Left colon (tissue), 2 donors: ENCODE measurements at places on chromosomes 7 and 10.
A peak's percentile ranks its signal among the peaks of the same experiment; 100 is the strongest.

DNA sequence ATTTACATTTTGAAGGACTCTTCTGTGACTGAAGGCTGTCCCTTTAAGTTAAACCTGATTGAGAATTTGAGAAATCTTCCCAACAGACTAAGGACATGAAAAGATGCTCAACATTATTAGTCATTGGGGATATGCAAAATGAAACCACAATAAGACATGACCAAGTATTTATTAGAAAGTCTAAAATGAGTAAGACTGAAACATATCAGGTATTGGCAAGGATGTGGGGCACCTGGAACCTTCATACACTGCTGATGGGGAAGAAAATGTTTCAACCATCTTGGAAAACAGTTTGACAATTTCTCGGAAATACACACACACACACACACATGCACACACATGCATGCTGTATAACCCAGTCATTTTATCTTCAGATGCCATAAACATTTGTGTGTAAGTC lies 132.1 kb upstream of the CDK6 start:
- no peak for DNase-seq

DNA sequence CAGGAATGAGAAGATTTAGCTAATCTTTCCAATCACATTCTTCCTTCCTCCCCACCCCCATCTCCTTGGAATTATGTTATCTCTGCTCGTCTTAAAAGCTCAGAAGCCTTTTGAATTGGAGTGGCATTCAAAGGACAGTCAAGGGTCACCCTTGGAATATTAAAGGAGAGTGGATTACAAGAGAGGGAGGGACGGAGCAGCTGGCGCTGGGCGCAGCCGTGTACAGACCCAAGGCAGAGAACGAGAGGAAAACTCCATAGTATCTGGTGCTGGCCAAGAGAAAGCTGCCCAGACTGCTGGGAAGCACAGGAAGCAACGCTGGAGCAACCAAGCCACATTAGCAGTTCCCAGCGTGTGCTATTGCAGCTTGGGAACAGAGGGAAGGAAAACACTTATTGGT lies 95.7 kb downstream of the POU6F2 start:
- DNase-seq: no peak

DNA sequence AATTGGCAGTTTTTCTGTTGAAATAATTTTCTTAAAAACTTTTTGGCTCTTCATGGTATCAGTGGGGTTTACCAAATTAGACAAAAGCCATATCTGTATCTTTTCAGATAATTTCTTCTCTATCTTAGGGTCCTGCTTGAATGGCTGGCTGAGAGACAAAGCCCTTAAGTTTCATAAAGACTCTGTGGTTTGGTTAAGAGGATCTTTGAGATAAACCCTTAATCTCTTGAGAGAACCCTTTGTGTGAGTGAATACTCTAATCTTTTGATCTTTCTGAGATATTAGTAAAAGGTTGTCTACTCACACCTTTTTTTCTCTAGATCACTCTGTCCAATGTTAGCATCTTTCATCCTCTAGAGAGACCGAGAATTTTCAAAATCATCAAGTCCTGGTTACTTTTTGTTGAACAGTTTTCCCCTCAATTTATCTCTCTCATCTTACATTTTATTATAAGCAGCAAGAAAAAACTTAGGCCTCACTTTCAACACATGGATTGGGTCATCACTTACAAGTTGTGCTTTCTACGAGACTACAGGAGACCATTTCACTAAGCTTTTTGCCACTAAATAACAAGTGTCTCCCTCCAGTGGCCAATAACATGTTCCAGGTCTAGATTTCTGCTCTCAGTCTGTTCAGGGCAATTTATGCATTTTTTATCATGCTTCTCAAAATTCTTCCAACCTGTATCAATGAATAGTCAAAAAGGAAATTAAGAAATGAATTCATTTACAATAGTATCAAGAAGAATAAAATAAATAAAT lies 28.4 kb downstream of the DNAJC9 start:
- DNase-seq: no peak

GRCh38 chr7:41942468-41943093 lies 239.7 kb upstream of the INHBA start:
- DNase-seq: peak; percentile 41

DNA sequence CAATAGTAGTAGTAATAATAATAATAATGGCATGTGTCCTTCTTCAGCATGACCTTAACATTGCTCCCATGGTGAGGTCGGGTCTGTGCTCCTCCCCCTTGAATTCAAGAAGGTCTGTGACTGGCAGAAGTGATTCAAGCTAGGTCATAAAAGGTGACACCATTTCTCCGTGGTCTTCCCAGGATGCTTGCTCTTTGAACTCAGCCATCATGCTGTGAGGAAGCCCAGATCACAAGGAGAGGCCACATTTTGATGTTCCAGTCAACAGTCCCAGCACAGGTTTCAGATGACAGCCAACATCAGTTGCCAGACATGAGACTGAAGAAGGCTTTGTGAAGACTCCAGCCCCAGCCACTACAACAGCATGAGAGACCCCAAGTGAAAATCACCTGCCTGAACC lies 83.9 kb downstream of the SEPTIN14 start:
- DNase-seq: no peak

DNA sequence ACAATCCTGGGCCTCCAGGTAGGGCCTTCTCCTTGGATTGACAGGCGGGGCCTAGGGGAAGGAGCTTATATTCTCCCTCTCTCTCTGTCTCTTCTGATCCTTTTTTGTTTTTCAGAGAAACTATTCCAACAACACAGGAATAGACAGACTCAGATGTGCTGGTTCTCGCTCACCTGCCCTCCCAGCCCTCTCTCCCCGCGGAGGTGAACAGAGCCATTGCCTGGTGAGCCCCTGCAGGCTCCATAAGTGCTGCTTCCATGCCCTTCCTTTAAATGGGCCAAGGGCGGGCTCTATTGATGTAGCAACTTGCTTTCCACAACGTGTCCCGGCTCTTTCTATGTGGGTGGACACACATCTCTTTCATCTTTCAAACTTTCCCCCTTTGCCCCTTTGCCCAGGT lies 47.2 kb upstream of the IGFBP3 start:
- no peak for DNase-seq

GRCh38 chr10:29949411-29950011 lies 109.9 kb downstream of the JCAD start:
- no peak for DNase-seq

DNA sequence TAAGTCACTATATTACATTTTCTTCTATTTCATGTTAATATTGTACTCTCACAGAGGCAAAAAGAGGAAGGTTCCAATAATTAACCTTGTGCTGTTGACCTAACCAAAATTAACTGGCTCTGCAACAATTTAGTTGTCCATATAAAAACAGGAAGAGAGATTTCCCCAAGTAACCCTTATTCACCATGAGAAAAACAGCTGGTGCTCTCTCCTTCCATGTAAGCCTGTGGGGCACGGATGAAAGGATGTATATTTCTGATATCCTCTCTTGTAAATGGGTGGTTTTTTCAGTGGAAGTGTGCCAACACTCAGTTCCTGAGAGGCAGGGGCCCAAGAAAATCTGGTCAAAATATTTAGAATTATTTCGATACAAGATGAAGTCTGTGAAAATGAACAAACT lies 358.1 kb downstream of the CRPPA start:
- no peak for DNase-seq

GRCh38 chr10:76430061-76430645 lies 998.7 kb downstream of the LRMDA start:
- DNase-seq: no peak

DNA sequence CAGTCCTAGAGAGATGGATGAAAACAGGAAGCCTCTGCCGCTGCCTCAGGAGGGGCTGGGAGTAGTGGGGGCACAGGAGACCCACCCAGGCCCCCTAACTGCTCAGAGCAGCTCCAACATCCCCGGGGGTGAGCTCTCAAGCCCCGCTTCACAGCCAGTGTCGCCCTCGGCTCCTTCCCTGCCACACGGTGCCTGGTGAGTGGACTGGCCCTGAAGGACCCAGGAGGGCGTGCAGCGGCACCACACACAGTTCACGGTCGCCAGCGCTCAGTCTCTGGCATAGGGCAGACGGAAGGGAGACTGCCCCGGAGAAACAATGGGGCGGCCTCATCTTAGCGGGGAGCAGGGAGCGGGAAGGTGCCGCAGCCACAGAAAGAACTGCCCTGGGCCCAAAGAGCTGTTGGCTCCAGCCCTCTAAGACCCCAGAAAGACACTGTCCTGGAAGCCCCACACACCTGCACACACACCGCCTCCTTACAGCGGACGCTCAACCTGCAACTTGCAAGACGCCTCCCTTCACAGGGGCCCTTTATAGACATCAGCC lies 1.2 kb downstream of the CLDN15 start:
- DNase-seq: no peak

GRCh38 chr10:62619413-62619738 lies 185.1 kb upstream of the ADO start:
- DNase-seq: no peak

DNA sequence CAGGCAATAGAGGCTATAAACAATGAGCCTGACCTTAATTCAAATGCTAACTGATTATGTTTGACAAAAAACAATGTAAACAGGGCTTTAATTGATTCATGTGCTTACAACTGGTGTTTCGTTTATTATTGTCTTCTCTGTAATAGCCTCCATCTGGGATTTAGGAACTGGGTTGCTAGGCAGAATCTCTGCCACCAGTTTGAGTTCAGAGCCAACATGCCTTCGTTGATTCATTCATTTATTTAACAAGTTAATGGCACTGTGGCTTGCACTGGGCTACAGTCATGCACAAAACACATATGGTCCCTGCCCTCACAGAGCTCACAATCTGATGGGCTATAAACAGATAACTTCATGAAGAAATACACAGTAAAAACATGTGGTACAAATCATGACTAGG lies 19.6 kb upstream of the CDHR3 start:
- no peak for DNase-seq

DNA sequence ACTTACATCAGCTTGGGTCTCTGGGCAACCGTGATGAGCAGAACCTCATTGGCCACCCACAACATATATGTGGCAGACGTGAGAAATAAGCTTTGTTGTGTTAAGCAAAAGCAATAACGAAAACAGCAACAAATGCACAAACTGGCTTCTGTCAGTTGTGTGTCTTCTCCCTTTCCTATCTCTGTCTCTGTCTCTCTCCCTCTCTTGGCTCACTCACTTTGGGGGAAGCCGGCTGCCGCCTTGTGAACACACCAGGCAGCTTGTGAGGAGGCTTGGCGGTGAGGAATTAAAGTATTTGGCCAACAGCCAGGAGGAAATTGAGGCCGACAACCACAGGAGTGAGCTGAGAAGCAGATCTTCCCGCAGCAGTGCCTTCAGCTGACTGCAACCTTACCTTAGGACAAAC lies 21.9 kb upstream of the CDCA7L start:
- no peak for DNase-seq

GRCh38 chr10:96642973-96643372 lies 56.2 kb upstream of the TM9SF3 start:
- peak; percentile 61 for DNase-seq

GRCh38 chr10:5079836-5080235 lies 14.4 kb upstream of the AKR1C3 start:
- no peak for DNase-seq

DNA sequence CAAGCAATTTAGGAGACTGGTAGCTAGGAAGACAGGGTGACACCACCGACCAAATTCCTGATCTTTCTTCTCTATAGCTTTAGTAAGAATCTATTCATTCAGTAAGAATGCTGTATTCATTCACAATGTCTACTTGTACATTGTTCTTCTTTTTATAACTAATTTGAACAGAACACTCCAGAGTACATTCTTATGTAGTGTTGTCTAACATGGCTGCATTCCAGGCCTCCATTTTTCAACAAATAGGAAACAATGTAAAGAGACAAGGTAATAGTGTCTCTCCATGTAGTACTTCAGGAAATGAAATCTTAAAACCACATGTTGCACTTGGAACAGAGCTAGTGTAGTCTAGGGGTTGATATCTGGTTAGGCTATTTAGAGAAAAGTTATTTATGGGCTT lies 1.8 kb downstream of the VCL start:
- DNase-seq: no peak

DNA sequence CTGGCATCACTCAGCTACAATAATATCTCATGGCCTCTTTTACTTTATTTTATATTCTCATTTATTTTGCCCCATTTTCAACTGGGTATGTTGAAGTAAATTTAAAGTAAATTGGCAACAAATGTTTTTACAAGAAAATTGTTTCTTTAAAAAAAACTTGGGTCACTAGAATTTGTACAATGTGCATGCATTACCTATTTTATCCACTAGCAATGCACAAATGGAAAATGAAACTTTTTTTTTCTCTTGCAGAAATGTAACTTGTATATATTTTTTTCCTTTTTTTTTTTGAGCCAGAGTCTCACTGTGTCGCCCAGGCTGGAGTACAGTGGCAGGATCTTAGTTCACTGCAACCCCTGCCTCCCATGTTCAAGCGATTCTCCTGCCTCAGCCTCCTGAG lies 10.3 kb upstream of the H2AZ2 start:
- DNase-seq: no peak

- no peak for DNase-seq
Measured at GRCh38 chr7:78232806-78233205, 434.2 kb downstream of the PHTF2 start.

DNA sequence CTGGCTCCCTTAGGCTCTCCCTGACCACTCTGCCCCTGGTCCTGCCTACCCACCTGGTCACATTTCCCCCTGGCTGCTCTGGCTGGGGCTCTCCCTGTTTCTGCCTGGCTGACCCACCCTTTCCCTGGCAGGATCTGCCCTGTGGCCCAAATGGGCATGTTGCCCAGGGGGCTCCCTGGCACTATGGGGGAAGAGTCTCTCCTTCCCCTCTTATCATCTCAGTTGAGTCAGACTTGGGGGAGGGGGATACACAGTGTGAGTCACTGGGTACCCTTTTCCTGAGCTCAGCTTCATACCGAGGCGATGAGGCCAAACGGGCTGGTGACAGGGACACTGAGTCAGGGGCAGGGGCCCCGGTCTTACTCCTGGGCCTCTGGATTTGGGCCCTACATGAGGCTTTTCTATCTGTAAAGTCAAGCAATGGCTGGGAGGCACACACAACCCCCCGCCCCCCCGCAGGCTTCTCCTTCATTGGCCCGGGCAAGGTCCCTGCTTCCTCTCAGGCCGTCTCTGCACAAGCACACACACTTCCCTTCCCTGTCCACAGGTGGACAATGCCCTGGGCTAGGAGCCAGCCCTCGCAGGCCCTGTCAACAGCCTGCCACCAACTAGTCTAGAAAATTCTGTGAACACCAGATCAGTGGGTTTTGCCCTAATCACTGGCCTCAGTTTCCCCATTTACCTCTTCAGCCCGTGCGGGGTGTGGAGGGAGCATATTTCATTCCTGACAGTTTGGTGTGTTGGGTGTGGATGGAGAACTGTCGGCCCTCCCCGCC lies 627 bp upstream of the FLNC start:
- DNase-seq: no peak

DNA sequence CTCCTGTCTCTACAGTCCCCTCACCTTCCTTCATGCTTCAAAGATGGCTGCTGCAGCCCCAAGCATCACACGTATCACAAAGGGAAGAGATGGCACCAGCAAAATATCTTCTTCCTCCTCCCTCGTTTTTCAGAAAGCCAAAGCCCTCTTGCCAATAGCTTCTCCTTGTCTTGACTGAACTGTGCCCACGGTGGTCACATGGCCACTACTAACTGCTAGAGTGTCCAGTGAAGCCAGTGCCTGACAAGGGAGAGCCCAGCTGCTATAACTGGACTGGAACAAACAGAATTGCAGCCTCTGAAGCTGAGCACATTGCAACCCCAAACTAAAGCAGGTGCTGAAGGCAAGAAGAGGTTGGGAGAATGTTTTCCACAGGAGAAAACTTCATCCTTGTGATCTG lies 120.8 kb upstream of the RET start:
- DNase-seq: no peak

- no peak for DNase-seq
Measured at GRCh38 chr7:157937406-157937805, 600.6 kb downstream of the DNAJB6 start.

GRCh38 chr7:140593672-140593982 lies 47.0 kb downstream of the DENND2A start:
- DNase-seq: no peak

- DNase-seq: no peak
Measured at GRCh38 chr7:34153656-34154270, 248.4 kb downstream of the BMPER start.
